ENCODE measurements at places on chromosomes 1 and 21. TPM values are rescaled to one million over a fixed set of nuclear protein-coding genes. Genes with fewer than 3 reads are reported as not detected.

Gene TACSTD2
- total RNA-seq, result not detected

Gene ITLN2
- total RNA-seq, result not detected

Gene OR10J1
- not detected for total RNA-seq

Gene NBPF3
- total RNA-seq, result 6.5 TPM

Gene CCDC185
- total RNA-seq, result not detected

Gene SPRR2E
- not detected for total RNA-seq

Gene SLAMF7
- not detected for total RNA-seq

Gene DONSON
- total RNA-seq, result 7.9 TPM

Gene ZNF683
- total RNA-seq, result not detected

Gene COL16A1
- total RNA-seq, result 100 TPM

Gene FBLIM1
- 191 TPM for total RNA-seq
